Activated T-cell treated with anti-CD3 and anti-CD28 coated beads for 24 hours (primary cell): ENCODE measurements at places on chromosomes 5 and 9.

DNA sequence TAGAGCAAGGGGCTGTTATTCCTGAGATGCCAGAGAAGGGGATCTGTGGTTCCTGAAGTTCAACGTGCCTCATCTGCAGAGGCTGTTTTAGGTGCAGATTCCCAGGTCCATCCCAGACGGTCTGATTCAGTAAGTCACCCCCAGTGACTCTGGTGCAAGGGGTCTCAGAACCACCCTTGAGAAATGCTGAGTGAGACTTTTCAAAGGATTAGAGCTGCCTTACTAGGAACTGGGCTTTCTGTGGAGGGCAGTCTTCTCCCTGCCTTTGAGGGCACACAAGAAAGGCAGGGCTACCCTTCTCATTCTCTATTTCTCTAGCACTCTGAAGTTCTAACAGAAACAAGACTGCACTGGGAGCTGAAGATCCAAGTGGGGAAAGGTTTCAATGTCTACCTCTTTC, 66.5 kb downstream of the FAM114A2 start:
- no peak for DNase-seq

GRCh38 chr5:79143684-79144379, 32.2 kb downstream of the BHMT start:
- no peak for DNase-seq

DNA sequence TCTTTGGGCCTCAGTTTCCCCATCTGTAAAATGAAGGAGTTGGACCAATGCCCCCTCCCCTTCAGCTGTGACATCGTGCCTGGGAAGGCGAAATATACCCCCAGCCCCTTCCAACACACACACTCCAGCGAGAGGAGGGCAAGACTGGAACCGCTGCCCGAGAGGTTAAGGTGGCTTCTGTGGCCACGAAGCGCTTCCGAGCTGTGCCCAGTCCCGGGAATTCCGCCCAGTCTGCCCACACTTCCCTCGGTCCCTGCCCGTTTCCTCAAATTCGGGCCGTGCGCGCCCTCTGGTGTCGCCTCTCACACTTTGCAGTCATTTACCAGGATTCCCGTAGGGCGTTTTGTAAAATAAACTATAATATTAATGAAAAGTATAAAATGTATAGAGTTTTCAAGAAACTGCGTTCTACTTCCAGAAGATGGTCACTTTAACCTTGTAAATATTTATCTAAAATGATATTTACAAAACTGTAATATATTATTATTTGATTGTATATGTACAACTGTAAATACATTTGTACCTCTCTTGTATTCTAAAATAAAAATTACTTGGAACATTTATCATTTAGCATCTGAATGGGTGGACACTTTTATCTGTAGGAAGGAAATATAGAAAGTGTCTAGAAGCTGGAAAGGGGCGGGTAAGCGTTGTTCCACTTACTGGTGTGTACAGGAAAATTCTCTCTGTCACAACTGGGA, 11.0 kb upstream of the EXOSC2 start:
- DNase-seq = peak; percentile 46

- DNase-seq = peak; percentile 72
Measured at GRCh38 chr9:128902351-128903078, 18.3 kb upstream of the PHYHD1 start.

DNA sequence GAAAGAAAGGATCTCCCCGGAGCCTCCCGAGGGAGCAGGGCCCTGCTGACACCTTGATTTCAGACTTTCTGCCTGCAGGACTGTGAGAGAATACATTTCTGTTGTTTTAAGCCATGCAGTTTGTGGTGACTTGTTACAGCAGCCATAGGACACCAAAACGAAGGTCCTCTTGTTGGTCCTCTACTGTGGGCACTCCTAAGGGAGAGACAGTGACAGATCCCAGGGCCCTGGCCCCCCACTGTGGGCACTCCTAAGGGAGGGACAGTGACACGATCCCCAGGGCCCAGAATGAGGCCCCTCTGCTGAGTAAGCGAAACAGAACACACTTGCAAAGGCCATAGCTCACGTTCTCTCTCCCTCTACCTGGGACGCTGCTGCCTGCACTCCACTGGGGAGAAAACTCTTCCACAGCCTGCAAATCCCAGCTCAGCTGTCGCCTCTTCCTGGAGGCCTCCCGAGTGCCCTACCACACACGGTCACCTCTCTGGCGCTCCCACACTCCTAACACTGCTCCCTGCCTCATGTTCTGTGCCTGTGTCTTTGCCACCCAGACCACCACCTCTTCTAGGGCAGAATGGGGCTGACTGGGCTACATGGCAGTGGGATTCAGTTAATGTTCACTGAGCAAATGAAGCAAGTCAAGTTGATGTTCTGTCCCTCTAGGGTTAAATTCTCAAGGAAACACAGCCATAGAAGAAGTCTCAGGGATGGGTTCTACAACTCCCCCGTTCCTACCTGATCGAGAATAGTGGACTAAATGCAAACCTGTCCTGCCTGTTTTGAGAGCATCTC, 23.8 kb downstream of the ANKS6 start:
- no peak for DNase-seq

- no peak for DNase-seq
Measured at GRCh38 chr5:20088361-20088760, 100.4 kb upstream of the CDH18 start.

DNA sequence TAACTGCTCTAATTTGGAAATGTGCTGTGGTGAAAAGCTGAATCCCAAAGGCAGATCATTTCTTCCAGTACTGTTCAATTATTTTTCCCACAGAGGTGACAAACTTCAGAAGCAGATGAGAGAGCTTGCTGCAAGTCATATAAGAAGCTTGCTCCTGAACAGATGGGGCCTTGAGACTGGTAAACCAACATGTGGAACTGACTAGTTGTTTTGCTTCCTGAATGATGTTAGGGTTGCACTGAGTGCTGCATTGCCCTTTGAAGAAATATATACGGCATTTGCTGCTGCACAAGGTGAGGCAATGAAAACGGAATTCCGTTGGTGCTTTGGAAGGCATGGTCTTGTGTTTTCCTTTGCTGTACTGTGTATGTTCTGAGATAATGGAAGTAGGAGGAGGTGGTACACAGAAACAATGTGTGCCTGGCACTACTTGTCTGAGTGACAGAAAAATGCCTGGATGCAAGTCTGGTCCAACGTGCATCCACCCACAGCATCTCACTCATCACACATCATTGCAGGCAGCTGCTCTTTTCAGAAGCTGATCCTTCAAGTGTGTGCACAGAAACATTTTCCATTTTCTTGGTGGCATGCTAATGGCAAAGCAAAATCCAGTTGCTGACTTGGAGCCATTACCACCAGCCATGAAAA, 76.9 kb downstream of the ANKH start:
- DNase-seq = no peak

GRCh38 chr5:122844910-122845228, 544 bp upstream of the SNX24 start:
- DNase-seq = no peak

- DNase-seq = no peak
Measured at GRCh38 chr9:124621371-124622328, 114.5 kb upstream of the NR5A1 start.

- no peak for DNase-seq
Measured at GRCh38 chr5:80141147-80141671, 106.1 kb downstream of the THBS4 start.

GRCh38 chr5:94082405-94082804, 341.0 kb upstream of the POU5F2 start:
- no peak for DNase-seq

DNA sequence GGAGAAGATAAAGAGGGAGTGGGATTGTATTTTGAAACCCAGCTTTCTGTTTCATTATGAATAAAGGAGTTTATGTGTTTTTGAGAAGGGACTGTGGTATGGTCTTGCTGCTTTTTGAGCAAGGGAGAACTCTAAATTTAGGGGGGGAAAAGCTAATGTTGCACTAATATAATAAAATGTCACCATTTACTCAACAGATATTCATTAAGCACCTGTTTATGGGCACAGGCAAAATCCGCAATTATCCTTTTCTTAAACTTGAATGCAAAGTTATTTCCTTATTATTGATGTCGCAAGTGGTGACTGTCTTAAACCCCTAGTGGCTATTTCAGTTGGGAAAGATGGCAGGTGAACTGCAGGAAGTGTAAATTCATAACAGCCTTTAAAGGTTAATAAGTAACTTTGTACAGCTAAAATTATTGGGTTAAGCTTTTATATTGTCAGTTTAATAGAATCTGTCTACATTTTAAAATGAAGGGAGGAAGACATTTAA, 1.5 kb downstream of the CDC42SE2 start:
- no peak for DNase-seq

- DNase-seq = no peak
Measured at GRCh38 chr5:111197523-111197922, 26.7 kb upstream of the CAMK4 start.

DNA sequence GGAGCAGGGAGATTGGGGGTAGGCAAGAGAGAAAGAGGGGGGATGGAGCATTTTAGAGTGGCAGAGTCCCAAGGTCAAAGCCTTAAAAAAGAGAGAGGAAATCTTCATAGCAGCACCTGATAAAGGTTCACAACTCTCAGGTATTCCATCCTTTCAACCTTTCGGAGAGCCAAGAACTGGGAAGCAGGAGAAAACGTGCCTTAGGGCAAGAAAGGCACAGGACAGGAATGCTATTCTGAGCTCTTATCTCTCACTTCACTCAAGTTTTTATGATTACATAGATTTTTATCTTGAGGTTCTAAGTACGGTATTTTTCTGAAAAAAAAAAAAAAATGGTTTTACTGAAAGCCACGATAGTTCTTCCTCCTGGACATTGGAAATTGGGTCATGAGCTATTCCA, 34.5 kb upstream of the SMAD5 start:
- DNase-seq = no peak

GRCh38 chr5:132026516-132027008, 15.1 kb upstream of the ACSL6 start:
- no peak for DNase-seq
